Hepatocyte (in vitro differentiated cells): ENCODE measurements at places on chromosomes 1 and 21. TPM values are rescaled to one million over a fixed set of nuclear protein-coding genes. Genes with fewer than 3 reads are reported as not detected.

DNA sequence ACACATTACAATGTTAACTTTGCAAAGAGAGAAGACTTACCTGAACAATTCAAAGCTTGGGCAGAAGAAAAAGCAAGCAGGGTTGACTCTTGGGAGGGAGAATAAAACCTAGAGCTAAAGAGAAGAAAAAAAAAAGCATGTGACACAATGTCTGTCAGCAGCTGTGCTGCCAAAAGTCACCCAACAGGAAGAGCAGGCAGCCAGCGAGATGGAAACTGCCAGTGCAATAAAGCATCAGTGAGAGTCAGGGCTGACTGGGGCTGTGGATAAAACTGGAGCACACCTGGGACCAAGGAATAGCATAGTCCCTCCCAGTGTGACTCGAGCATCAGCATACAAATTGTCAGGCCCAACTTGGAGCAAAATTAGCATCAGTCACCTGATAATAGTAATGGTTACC lies 65.0 kb upstream of the SLC22A15 start:
- H3K4me1 ChIP-seq: no peaks in the 10 kb centered on the region
- H3K36me3 ChIP-seq: no peaks in the 10 kb centered on the region
- no peak overlapping the region for H3K27ac ChIP-seq
- H3K27me3 ChIP-seq: no peaks in the 10 kb centered on the region
- no peak overlapping the region for H3K4me3 ChIP-seq

Gene IGSF9
- 5.3 and 8.2 TPM in 2 replicates for total RNA-seq

- H3K4me3 ChIP-seq: no peak overlapping the region
- no peak for DNase-seq
- no peak overlapping the region for H3K27ac ChIP-seq
- H3K4me1 ChIP-seq: no peaks in the 10 kb centered on the region
- no peaks in the 10 kb centered on the region for H3K36me3 ChIP-seq
These were observed 28.3 kb downstream of the EPHA8 start for GRCh38 chr1:22591576-22591975.

Gene L1TD1
- total RNA-seq: 0.77 and 1.0 TPM in 2 replicates

GRCh38 chr21:14383596-14384180 lies 742 bp upstream of the HSPA13 start:
- peak overlapping the region; percentile 37 for H3K4me3 ChIP-seq
- DNase-seq: peak; percentile 8
- peaks cover 14% of the 10 kb centered on the region for H3K4me1 ChIP-seq
- H3K36me3 ChIP-seq: no peaks in the 10 kb centered on the region

DNA sequence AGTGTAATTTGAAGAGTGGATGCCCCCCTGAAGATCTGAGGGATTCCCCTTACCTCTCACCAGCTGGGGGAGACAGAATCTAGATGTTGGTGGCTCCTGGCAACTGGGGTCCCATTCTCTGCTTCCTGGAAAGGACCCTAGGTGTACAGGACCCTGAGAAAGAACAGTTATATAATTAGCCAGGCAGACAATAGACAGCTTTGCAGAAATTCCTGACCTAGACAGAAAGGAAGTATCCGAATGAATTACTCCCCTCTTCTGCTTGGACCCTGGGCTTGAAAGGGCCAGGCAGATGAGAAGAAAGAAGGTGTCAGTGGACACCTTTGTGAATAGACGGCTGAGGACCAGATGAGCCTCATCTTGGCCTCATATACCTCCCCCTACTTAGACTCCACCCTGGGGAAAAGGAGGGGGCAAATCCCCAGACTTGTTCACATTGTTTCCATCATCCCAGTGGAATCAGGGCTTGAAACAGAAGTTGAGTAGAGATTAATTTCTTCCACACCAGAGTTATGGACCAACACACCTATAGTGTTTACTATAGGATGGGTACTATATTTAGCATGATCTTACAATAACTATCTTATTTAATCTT lies 1.8 kb upstream of the IQGAP3 start:
- H3K27ac ChIP-seq: no peak overlapping the region
- peaks cover 8% of the 10 kb centered on the region for H3K4me1 ChIP-seq

Gene NBPF26
- 13.4 and 17.6 TPM in 2 replicates for total RNA-seq

Gene DCST1
- 0.60 TPM in 1 of 2 replicates, not detected in the other for total RNA-seq

DNA sequence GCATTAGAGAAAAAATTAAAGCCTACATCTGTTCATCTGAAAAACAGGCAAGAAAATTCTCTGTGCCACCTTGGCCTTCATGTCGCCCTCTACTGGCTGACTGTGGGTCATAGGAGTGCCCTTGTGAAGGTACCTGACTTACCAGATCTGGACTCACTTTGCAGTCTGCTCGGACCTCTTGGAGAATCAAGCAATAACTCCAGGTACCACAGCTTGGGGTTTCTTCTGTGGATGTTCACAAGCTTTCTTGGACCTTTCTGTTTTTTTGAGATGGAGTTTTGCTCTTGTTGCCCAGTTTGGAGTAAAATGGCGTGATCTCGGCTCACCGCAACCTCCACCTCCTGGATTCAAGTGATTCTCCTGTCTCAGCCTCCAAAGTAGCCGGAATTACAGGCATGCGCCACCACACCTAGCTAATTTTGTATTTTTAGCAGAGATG lies 2.4 kb upstream of the PRAMEF18 start:
- H3K4me1 ChIP-seq: no peaks in the 10 kb centered on the region
- no peak for DNase-seq
- H3K36me3 ChIP-seq: no peaks in the 10 kb centered on the region
- no peak overlapping the region for H3K27ac ChIP-seq
- no peak overlapping the region for H3K4me3 ChIP-seq

GRCh38 chr1:3501856-3502640 lies 47.6 kb downstream of the ARHGEF16 start:
- H3K36me3 ChIP-seq: no peaks in the 10 kb centered on the region
- no peaks in the 10 kb centered on the region for H3K4me1 ChIP-seq
- H3K27me3 ChIP-seq: no peaks in the 10 kb centered on the region

- peak overlapping the region; percentile 98 for H3K27ac ChIP-seq
- H3K36me3 ChIP-seq: no peaks in the 10 kb centered on the region
- peak; percentile 92 for DNase-seq
- H3K4me3 ChIP-seq: peak overlapping the region; percentile 92
- H3K4me1 ChIP-seq: peaks cover 33% of the 10 kb centered on the region
These were observed 1.6 kb downstream of the SPEN start for GRCh38 chr1:15848929-15849774.

GRCh38 chr1:59666106-59666505 lies 148.6 kb upstream of the HOOK1 start:
- H3K27me3 ChIP-seq: no peaks in the 10 kb centered on the region
- H3K4me1 ChIP-seq: peaks cover 16% of the 10 kb centered on the region
- no peak overlapping the region for H3K4me3 ChIP-seq
- no peaks in the 10 kb centered on the region for H3K36me3 ChIP-seq
- no peak overlapping the region for H3K27ac ChIP-seq

GRCh38 chr1:218939095-218939494 lies 234.6 kb upstream of the LYPLAL1 start:
- H3K36me3 ChIP-seq: no peaks in the 10 kb centered on the region
- no peaks in the 10 kb centered on the region for H3K27me3 ChIP-seq
- peaks cover 7% of the 10 kb centered on the region for H3K4me1 ChIP-seq
- no peak overlapping the region for H3K4me3 ChIP-seq

DNA sequence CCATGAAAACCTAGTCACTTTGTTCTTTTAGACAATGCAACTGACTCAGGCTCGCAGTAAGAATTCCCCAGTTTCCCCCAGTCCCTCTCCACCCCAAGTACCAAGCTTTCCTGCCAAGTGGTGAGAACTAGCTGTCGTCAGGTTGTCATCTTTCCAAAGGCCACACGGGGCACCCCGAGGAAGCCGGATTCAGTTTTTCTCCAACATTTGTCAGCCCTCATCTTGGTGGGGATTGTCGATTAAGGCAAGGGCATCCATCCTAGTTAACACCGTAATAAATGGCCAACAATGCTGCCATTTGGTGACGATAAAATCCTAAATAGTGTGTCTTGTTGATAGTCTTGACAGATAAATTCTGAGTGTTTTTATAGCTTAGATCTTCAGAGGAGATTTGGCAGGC lies 55.9 kb upstream of the PROX1 start:
- no peak overlapping the region for H3K27ac ChIP-seq
- H3K27me3 ChIP-seq: no peaks in the 10 kb centered on the region
- H3K4me1 ChIP-seq: no peaks in the 10 kb centered on the region
- no peak for DNase-seq

DNA sequence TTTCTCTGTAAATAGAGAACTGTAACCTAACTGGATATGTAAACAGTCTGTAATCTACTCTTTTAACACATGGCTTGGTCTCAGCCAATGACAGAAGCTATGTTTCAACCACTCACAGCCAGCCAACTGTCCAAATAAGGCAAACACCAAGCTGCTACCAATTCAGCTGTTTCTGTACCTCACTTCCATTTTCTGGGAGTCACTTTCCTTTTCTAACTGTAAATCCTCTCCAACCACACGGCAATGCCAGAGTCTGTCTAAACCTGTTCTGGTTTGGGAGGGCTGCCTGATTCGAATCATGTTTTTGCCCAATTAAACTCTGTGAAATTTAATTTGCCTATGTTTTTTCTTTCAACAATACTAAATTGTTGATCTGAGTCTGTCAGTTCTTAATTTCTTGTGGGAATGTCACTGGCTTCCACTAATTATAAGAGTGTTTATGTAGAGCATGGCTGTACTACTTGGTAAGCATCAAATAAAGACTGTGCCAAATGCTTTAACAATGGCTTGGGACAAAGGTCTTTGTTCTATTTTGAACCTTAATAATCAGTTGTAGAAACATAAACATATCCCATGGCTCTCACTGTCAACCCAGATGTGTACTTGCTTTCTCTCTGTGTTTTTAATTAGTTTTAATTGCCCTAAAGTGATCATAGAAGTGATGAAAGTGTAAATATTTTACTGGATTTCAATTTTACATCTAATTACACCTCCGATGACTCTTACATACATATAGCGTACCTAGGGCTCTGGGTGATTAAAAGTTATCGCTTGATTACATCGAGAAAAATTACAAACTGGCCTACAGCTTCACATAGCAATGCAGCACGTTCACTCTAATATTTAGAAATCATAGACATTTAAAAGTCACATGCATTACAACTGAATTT lies 1144.6 kb upstream of the TMPRSS15 start:
- H3K36me3 ChIP-seq: no peaks in the 10 kb centered on the region
- no peaks in the 10 kb centered on the region for H3K27me3 ChIP-seq
- no peaks in the 10 kb centered on the region for H3K4me1 ChIP-seq
- DNase-seq: no peak
- H3K4me3 ChIP-seq: no peak overlapping the region

- H3K27ac ChIP-seq: no peak overlapping the region
- no peaks in the 10 kb centered on the region for H3K36me3 ChIP-seq
- peaks cover 5% of the 10 kb centered on the region for H3K4me1 ChIP-seq
- H3K4me3 ChIP-seq: no peak overlapping the region
- no peak for DNase-seq
- no peaks in the 10 kb centered on the region for H3K27me3 ChIP-seq
These were observed 13.0 kb downstream of the CAPN8 start for GRCh38 chr1:223652436-223652941.

- no peak for DNase-seq
- H3K4me3 ChIP-seq: no peak overlapping the region
- no peaks in the 10 kb centered on the region for H3K27me3 ChIP-seq
- peaks cover 26% of the 10 kb centered on the region for H3K4me1 ChIP-seq
These were observed 94.2 kb upstream of the IPO9 start for GRCh38 chr1:201734786-201735185.

GRCh38 chr1:4678066-4678717 lies 23.8 kb downstream of the AJAP1 start:
- no peak overlapping the region for H3K27ac ChIP-seq
- no peaks in the 10 kb centered on the region for H3K36me3 ChIP-seq
- DNase-seq: no peak
- no peaks in the 10 kb centered on the region for H3K27me3 ChIP-seq

Gene CHI3L1
- 8.4 and 12.8 TPM in 2 replicates for total RNA-seq

DNA sequence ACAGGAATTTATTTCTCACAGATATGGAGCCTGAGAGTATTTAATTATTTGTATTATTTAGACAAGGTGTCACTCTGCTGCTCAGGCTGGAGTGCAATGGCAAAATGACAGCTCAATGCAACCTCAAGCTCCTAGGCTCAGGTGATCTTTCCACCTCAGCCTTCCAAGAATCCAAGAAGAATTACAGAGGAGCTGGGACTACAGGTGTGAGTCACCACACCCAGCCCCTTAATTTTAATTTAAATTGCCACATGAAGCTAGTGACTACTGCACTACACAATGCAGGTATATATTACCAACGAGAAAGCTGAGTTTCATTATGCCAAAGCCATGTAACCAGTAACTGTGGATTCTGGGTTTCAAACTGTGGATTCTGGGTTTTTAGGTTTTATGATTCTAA lies 2.1 kb downstream of the KHDC4 start:
- H3K4me3 ChIP-seq: no peak overlapping the region
- H3K4me1 ChIP-seq: peaks cover 26% of the 10 kb centered on the region
- no peak overlapping the region for H3K27ac ChIP-seq

- H3K27ac ChIP-seq: no peak overlapping the region
- H3K4me3 ChIP-seq: no peak overlapping the region
- no peaks in the 10 kb centered on the region for H3K36me3 ChIP-seq
- DNase-seq: no peak
- H3K4me1 ChIP-seq: peaks cover 2% of the 10 kb centered on the region
These were observed 200.6 kb downstream of the CRB1 start for GRCh38 chr1:197468543-197469175.

- peak overlapping the region; percentile 90 for H3K4me3 ChIP-seq
- H3K4me1 ChIP-seq: peaks cover 29% of the 10 kb centered on the region
These were observed 516 bp downstream of the PHLDA3 start for GRCh38 chr1:201468501-201468843.

GRCh38 chr1:2477791-2478499 lies 1.9 kb downstream of the PLCH2 start:
- H3K27ac ChIP-seq: no peak overlapping the region
- H3K4me1 ChIP-seq: peaks cover 9% of the 10 kb centered on the region
- no peak overlapping the region for H3K4me3 ChIP-seq
- no peaks in the 10 kb centered on the region for H3K36me3 ChIP-seq
- DNase-seq: peak; percentile 30

- no peak overlapping the region for H3K27ac ChIP-seq
- H3K4me3 ChIP-seq: no peak overlapping the region
- H3K27me3 ChIP-seq: peaks cover under 1% of the 10 kb centered on the region
- DNase-seq: no peak
These were observed 19.1 kb downstream of the DMBX1 start for GRCh38 chr1:46508757-46509156.

Gene MAP3K6
- 4.3 and 6.3 TPM in 2 replicates for total RNA-seq

- peak overlapping the region; percentile 74 for H3K27ac ChIP-seq
- peaks cover 27% of the 10 kb centered on the region for H3K4me1 ChIP-seq
- H3K4me3 ChIP-seq: peak overlapping the region; percentile 74
- H3K27me3 ChIP-seq: no peaks in the 10 kb centered on the region
- no peaks in the 10 kb centered on the region for H3K36me3 ChIP-seq
These were observed 586 bp upstream of the AGPAT3 start for GRCh38 chr21:43864313-43864961.
